ENCODE measurements at places on chromosomes 2 and 18.

GRCh38 chr2:241257419-241258032 lies 57.9 kb downstream of the HDLBP start:
- no peak for DNase-seq

DNA sequence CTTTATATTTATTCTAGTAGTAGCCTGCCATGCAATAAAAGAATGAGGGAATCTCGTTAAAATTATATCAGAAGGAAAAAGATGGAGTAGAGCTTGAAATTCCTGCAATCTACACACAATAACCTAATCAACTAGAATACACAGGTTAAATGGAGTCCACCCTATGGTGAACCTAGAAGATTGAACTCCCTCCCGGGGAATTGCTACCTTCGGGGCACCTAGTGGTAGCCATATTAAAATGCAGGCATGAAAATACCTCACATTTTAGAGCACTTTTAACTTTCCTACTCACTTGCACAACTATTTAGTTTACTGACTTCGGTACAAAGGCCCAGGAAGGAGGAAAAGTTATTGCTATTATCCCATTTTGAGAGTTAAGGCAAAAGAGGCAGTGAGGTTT lies 174.5 kb downstream of the SS18 start:
- DNase-seq, result no peak

DNA sequence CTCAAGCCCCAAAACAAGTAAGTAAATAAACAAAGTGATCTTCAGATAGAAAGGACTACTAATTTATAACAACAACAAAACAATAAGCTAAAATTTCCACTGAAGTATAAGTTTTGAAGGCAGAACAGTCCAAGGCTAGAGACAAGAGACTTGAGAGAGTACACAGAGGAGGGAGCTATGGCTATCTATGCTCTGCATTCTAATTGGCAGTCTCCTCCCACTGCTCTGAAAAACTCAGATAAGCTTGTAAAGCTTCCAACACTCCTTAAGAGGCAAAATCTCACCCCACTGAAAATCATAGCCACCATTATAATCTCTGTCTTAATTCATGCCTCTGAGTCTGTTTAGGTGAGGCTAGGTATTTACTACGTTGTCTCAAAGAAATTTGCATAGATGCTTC lies 714.6 kb upstream of the LRATD1 start:
- DNase-seq, result no peak

DNA sequence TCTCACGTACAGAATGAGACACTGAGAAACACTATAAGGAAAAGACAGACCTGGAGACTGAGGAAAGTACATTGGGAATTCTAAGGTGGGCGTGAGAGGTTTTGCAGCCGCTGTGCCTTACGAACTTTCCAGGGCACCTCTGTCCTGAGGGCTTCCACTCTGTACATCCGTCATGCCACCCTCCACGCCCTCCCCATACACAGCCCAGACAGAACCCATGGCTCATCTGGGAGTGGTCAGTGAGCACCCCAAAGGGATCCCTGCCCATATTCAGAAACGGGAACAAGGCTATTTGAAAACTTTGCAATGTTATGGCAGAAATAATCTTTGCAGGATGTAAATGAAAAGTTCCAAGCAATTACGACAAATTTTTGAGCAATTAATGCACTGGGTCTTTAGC lies 95.4 kb upstream of the ZNF532 start:
- no peak for DNase-seq

- no peak for DNase-seq
Observed at GRCh38 chr2:69641887-69642708, 1.4 kb downstream of the AAK1 start.

DNA sequence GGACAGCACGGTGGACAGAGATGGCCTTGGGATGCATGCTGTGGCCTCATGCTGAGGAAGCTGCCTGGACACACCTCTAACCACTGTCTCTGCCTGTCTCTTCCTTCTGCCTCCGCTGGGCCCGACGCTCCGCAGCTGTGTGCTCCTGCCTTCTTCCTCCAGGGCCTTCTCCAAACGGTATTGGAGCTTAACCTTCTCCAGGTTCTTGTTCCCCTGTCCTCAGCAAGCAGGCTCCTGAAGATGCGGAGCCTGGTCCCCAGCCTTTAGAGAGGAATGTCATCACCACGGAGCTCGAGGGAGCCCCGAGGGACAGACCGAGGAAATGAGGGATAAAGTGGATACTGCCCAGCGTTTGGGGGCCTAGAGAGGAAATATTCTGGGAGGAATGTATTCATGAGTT lies 155.1 kb downstream of the DYSF start:
- DNase-seq, result no peak

DNA sequence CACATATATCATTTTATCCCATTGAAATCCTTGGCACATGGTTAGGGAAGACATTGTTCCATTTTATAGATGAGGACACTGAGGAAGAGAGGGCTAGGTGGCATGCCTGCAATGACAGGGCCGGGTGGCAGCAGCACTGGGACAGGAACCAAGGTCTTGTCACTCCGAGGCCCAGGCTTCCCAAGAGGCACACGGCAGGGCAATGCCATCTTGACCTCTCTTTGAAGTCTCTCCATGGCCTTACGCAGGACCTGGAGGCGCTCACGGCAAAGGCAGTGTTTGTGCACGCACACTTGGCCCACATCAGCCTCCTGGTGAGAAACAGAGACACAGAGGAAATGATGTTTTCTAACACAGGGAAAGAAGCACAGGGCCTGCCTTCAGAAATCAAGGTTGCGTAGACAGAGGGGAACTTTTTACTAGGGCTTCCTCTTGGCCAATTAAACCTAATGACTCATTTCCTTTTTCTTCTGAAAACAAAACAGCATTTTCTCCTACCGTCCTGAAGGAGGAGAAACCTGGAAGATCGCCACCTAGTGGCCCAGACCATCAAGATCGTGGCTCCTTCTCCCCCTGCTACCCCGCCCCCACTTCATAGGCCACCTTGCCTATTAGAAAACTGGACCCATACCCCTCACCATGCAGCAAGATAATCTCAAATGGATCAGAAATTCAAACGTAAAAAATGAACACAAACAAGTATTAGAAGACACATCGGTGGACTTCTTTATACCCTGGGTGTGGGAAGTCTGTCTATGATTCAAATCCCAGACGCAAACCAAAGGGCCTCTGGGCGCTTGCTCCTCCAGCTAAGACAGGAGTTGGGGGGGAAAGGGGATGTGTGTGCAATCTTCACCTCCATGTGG lies 74.6 kb upstream of the SP3 start:
- peak; percentile 19 for DNase-seq

DNA sequence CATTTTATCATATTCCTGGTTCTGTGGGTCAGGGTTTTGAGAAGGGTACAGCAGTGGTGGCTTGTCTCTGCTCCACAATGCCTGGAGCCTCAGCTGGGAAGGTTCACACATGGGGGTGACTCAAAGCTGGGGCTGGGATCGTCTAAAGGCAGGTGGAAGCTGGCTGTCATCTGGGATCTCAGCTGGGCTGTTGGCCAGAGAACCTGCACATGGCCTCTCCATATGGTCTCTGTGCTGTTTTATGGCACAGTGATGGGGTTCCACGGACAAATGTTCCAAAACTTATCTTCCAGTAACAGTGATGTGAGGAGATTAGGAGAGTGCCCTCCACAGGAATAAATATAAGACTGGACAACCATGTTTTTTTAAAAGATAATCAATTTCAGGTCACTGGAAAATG lies 191.4 kb downstream of the SS18 start:
- DNase-seq, result no peak

DNA sequence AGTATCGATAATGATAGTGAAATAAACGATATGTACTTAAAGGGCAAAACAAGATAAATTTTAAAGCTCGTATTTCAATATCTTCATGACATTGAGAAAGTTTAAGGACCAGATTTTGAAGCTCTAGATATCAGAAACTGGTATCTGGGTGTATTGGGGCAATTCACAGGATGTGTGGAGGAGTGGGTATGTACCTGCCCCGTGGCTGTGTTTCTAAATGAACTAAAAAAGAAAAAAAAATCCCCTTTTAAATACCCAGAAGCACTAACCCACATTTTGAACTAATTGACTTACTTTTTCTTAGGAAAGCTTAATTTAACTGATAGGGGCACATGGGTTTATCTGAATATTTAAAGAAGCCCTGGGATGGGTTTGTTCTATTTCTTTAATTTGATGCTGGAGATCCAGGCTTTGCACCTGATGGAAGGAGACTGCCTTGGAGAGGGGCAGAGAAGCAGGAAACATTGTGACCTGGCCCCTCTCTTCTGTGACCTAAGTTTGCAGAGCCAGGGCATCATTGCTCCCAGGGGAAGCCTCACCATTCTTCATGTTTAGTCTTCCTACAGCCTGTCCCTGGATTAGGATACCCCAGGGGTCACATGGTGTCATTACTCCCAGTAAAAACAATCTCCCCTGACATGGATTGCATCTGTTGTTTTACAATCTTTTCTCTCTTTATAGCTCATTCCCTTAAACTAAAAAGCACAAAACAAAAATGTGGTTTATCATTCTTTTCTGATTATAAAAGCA lies 7.6 kb upstream of the KCTD1 start:
- DNase-seq, result no peak

DNA sequence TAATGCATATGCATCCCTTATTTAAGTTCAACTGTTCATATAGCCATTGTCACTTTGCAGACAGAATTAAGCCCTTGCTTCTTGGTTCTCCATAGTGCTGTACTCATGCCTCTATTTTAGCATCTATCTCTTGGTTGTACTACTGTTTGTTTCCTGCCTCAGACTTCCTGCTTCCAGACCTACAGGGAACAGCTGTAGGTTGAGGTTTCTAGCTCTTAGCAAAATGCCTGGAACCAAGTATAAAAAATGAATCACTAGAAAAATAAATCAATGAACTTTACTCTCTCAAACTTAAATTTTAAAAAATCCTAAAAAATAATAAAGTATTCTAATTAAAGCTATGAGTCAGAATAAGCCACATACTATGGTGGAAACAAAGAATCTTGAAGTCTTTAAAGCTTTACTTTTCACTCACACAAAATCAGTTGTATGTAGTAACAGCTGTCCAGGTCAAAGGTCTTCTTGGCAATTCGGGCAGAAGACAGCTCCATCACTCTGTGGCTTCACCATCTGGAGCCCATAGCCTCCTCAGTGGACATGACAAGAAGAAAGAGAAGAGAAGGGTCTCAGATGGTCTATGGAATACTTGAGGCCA lies 1228.1 kb upstream of the GYPC start:
- no peak for DNase-seq

- DNase-seq, result peak; percentile 34
Observed at GRCh38 chr2:142100970-142101369, 29.8 kb downstream of the LRP1B start.

DNA sequence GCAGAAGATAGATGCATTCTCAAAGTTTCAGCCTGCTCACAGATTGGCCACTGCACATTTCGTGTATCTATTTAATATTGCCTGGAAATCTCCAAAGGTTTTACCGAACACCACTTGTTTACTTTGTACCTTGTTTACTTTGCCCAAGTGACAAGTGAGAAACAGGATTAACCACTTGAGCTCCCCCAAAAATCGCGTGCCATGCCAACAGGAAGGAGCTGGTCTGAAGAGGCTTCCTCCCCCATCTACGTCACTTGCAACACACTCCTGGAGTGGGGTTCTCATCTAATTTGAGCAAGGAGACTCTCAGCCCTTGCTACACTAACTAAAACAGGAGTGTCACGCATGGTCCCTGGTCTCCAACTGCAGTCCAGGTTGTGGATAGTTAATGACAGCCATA lies 212.5 kb upstream of the TMEM200C start:
- DNase-seq, result no peak

DNA sequence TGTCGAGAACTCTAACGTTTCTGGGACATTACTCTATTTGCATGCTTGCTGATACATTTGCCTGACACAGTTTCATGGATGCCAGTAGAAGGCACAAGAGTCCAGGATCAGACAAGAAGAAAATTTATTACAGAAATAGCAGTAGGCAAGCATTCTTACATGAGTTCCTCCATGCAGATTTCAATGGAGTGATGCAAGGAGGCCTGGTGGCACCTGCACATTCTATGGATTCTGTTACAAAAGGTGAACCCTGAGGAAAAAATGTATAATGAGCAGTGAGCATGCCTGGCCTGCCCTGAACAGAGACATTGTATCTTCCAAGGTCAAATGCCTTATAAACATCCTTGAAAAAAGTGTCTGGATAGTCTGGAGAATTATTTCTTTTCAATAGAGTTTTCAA lies 142.9 kb downstream of the DSEL start:
- no peak for DNase-seq

DNA sequence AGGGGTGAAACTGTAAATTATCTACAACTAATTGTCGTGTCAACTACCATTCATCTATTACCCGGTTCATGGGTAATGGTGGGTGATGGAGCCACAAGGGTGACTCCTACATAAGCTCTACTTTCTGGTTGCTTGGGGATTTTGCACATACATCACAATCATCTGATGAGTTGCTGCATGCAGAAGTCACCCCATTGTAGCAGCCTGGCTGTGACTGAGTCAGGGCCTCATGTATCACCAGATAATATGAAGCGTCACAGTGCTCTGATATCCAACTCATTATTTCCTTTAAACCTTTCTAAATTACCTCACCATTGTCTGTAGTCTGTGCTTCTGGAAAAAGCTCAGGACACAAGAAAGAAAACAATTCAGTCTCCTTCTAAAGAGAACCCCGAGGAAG lies 32.4 kb upstream of the GORASP2 start:
- no peak for DNase-seq

DNA sequence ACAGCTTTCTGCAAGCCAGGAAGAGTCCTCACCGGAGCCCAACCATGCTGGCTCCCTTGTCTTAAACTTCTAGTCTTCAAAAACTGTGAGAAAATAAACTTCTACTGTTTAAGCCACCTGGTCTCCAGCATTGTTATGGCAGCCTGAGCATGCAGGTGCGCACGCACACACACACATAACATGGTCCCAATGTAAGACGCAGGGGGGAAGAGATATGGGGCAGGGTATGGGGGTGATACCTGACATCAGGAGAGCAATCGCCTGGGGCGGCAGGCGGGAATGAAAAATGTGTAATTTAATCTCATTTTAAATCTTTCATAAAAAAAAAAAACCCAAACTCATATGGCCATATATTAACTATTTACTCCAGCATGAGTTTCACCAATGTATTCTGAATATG lies 18.0 kb downstream of the HJURP start:
- no peak for DNase-seq

DNA sequence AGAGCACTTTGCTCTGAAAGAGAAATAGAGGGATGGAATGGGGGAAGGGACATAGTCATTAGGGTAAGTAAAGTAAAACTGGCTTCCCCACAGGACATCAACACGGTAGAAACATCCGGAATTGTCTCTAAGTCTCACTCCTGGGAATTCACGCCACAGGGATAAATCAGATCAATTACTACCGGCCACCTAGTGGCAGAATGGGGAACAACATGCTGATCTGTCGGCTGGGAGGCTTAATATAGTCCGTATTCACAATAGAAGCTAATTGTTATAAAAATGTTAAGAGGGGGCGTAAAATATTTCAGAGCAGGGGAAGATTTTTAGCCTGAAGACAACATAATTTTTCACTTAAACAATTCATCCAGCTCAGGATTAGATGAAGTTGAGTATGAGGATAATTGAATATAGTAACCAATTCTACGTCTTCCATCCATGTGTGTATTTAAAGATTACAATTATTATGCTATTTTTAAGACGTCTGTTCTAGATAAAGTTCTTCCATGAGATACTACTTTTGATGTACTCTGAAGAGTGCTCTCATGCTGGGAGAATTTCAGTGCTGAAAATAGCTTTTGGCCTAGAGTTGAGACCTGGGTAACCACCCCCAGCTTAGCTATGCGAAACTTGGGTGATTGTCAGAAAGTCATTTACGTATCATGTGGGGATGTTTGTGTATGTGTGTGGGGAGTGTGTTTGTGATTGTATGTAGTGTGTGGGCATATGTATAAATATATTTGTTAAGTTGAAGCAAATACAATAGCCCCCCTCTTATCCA lies 65.7 kb downstream of the LRRTM1 start:
- peak; percentile 42 for DNase-seq
